Right ventricle myocardium superior (tissue), 1 donor: ENCODE measurements at places on chromosomes 2 and 18.

GRCh38 chr2:134412639-134412999, 158.7 kb downstream of the MGAT5 start:
- DNase-seq: no peak

DNA sequence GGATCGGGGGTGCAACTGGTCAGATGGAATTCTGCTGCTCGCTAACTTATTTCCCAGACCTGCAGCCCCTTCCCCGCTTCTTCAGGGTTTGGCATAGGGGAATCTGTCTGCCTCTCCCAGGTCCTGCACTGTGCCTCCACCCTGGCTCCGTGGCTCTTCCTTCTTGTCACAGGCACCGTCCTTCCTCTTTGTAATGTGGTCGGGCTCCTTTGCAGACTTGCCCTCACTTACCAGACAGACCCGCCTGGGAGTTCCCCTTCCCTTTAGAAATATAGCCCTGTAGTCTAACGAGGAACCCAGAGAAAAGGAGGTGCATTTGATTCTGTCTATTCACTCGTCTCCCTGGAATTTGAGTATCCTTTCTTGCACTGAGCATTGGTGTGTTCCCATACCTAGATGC, 63.9 kb upstream of the PAX8 start:
- DNase-seq: peak; percentile 50

GRCh38 chr2:128282976-128283810, 35.5 kb downstream of the HS6ST1 start:
- DNase-seq: peak; percentile 52

GRCh38 chr2:100900156-100900795, 80.3 kb downstream of the NPAS2 start:
- no peak for DNase-seq

DNA sequence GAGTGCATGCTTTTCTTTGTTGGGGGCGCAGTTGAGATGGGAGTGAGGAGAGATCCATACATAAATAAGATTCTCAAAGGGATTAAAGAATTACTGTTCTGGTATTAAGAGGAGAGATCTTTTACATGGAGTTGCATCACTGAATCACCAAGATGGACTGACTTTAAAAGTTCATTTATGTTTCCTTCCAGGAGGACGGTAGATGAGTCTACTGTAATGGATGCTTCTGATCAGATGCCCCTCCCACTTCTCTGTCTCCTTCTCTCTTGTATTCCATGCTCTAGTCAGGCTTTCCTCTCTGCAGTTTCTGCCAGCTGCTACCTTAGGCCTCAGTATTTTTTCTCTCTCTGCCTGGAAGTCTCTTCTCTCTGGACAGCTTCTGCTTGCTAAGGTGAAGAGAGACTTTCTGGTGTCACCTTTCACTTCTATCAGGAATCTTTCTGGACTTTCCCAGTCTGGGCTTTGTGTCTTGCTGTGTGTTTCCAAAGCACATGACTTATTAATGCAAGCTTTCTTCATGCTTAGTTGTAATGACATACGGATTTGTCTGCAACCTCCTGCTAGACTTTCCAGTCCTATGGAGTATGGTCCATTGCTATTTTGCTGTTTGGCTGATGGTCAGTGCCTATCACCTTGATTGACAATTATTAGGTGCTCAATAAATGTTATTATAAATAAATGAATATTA, 23.6 kb downstream of the FAM171B start:
- no peak for DNase-seq

DNA sequence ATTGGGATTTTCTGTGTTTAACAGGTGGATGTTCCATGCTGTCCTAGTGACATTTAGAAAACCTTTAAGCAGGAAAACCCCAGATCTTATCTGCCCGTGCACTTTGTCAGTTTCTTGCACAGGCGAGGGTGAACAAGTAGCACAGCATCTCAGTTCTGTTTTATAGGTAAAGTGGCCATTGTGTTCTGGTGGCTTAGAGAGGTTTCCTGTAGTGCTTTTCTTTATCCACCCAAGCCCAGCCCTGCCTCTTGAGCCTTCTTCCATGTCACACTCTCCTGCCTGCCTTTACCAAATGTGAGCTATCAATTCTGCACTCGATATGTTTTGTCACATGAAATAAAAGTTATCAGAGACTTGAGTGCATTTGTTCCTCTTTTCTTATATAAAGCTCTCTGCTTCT, 135.3 kb upstream of the NOSTRIN start:
- DNase-seq: no peak

GRCh38 chr2:127320586-127321275, 26.8 kb upstream of the ERCC3 start:
- DNase-seq: no peak

GRCh38 chr2:39234754-39235153, 9.0 kb downstream of the CDKL4 start:
- no peak for DNase-seq

GRCh38 chr2:148616662-148617061, 27.9 kb upstream of the EPC2 start:
- no peak for DNase-seq

- DNase-seq: peak; percentile 46
Measured at GRCh38 chr2:189440644-189440946, 679 bp upstream of the WDR75 start.

GRCh38 chr2:220334871-220335590, 707.6 kb downstream of the SLC4A3 start:
- no peak for DNase-seq

GRCh38 chr18:35443434-35443833, 54.3 kb downstream of the INO80C start:
- no peak for DNase-seq

GRCh38 chr18:48711651-48712486, 173.0 kb downstream of the CTIF start:
- DNase-seq: peak; percentile 57

GRCh38 chr2:216284708-216285107, 87.6 kb downstream of the MARCHF4 start:
- DNase-seq: no peak
